ENCODE measurements at places on chromosomes 4 and X.

- DNase-seq, result peak; percentile 48
Measured at GRCh38 chrX:124388562-124388961, 42.2 kb downstream of the SH2D1A start.

DNA sequence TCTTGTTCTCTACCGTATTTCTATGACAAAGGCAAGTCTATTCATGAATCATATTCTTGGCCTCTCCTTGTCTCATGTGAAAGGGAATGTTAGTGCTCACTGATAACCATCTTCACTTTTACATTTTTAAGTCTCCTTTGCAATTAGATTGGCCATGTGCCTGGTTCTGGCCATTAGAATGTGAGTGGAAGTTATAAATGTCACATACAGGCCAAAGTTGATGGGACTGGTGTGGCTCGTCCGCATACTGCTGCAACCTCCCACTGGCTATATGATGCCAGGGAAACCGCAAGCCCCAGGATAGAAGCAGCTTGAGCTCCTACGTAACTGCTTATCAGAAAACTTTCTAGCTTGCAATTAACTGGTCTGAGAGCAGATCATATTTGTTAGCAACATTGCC, 86.1 kb downstream of the MAGEC1 start:
- no peak for DNase-seq

GRCh38 chr4:89829470-89830138, 7.4 kb downstream of the SNCA start:
- peak; percentile 10 for DNase-seq

- DNase-seq, result no peak
Measured at GRCh38 chr4:157509341-157509740, 288.8 kb downstream of the GRIA2 start.

GRCh38 chrX:66221856-66222255, 57.8 kb downstream of the HEPH start:
- DNase-seq, result no peak

DNA sequence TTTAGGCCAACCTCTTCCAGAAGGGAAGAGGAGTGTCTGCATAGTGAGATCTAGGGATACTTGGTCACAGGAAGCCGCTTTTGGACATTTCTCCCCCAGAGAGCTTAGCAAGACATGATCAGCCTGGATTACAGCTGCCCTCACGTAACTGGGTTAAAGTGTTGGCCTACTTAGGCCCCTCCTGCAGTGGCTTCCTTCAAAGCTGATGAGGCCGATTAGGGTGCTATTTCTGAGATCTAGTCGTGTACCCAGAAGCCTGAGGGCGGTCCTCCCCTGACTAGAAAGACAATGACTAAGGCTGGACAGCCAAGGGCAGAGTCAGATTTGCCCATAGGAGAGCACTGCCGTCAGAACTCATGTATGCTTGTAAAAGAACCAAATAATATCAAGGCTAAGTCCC, 135.0 kb downstream of the AMMECR1 start:
- no peak for DNase-seq

- DNase-seq, result no peak
Measured at GRCh38 chr4:179331362-179331761, 1889.1 kb upstream of the AGA start.

DNA sequence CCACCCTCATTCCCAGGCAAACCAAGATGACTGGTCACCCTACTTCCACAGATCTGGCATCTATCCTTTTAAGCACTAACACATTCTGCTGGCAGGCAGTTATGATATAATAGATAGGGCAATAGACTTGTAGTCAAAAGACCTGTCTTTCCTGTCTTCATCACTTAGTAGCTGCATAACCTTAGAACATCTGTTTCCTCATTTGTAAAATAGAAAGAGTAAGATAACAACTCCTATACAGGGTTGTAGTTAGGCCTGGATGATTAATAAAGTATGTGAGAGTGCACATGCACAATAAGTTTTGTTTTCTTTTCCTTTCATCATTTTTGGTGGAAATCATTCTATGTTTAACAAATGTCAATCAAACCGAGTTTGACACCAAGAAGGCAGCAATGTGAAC, 72.1 kb downstream of the GPR82 start:
- DNase-seq, result no peak

- DNase-seq, result no peak
Measured at GRCh38 chr4:54669831-54670230, 12.1 kb downstream of the KIT start.

- DNase-seq, result peak; percentile 4
Measured at GRCh38 chr4:16721613-16722291, 176.7 kb downstream of the LDB2 start.

- DNase-seq, result peak; percentile 55
Measured at GRCh38 chrX:9785944-9786797, at the start of gene SHROOM2. Gene SHROOM2, plus strand, starts transcription at chrX:9786429. Its CDS starts 117 bp downstream, at chrX:9786546.

DNA sequence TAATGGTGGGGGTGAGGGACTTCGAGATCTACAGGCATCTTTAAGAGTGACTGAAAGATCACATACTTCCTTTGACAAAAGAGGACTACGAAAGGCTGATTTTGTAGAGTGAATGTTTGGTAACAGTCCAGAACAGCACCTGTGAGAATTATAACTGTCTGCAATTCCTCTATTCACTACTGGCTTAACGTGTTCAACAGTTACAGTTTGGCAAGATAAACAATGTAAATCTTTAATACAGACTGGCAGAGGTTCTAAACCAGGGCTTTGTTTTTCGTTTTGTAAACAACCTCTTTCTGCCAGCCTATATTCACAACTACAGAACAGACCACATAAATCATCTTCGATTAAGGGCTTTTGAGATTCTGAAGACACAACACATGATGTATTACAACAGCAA, 66.9 kb downstream of the NCAPG start:
- DNase-seq, result no peak
